ENCODE measurements at places on chromosomes 12 and 14.

DNA sequence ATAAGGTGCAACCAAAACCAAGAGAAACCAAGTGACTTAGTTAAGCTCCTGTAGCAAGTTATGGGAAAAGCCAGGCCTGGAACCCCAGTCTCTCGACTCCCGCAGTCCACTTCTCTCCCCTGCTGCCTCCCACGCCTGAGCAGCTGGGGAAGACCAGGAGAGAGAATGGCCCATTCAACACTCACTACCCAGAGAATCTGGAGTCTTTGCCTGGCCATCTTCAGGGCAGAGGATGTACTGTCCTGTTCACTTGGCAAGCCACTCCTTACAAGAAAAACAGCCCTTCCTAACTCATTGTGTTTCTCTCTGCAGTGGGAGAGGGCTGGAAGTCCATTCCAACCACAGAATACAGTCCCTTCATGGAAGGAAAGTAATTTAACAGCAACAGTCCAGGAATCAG is 1.8 kb downstream of the PITPNM2 start:
- no peak for DNase-seq

DNA sequence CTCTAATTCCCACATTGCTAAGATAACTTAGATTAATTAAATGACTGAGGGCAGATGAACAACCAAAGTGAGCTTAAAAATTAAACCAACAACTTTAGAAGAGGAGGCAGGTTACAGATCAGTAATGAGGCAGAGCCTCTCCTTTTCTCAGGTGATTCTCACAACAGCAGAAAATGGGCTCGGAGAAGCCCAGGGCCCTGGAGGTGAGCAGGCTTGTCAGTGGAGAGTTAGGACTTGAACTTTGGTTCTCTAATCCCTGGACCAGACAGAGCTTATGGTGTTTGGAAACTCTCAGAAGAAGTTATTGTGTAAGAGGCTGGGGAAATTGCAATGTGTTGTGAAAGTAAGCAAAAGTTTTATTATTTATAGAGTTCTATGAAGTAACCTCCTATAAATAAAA is 2.8 kb downstream of the TRHDE start:
- no peak for DNase-seq

- DNase-seq: no peak
These were observed 561.3 kb downstream of the C12orf50 start for GRCh38 chr12:87467936-87468335.

- DNase-seq: no peak
These were observed 21.1 kb downstream of the GYS2 start for GRCh38 chr12:21583587-21583986.

DNA sequence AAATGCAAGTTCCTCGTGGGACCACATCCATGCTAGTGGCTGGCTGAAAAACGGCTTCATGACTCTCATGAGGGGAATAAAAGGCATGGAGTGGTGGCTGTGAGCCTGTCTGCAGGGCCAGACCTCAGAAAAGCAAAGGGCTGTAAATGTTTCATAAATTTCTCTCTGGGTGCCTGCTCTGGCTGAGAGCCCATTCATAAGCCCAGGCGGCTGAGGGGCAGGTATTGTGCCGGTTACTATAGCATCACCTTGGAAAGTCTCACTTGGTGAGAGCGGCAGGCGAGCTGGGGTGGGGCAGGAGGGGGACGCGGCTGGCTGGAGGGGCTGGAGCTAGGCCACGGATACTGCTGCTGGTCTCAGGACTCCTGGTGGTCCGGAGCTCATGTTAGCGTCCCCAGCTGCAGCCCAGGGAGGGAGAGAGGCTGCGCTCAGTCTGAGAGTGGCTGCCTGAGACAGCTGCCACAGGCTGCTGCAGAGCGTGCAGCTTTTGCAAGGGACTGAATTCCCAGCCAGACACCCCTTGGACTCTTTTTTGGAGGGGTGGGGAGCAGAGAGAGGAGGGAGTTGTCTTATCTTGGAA is at the start of gene SLC17A8:
TSS of gene SLC17A8 (plus strand) at position 431 of the 580 bp plus-strand sequence. CDS start 318 bp downstream, outside the sequence.
- DNase-seq: no peak

GRCh38 chr12:92953747-92954146 is 24.7 kb upstream of the EEA1 start:
- DNase-seq: no peak

DNA sequence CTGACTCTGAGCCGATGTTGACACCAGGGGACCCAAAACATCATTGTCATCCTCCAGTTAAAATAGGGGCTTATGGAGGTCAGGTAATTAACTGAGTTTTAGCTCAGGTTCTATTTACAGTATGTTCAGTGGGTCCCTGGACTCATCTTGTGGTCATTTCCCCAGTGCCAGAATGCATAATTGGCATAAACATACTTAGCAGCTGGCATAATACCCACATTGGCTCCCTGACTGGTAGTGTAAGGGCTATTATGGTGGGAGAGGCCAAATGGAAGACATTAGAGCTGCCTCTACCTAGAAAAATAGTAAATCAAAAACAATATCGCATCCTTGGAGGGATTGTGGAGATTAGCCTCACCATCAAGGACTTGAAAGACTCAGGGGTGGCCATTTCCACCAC is 350.9 kb downstream of the C12orf75 start:
- no peak for DNase-seq

DNA sequence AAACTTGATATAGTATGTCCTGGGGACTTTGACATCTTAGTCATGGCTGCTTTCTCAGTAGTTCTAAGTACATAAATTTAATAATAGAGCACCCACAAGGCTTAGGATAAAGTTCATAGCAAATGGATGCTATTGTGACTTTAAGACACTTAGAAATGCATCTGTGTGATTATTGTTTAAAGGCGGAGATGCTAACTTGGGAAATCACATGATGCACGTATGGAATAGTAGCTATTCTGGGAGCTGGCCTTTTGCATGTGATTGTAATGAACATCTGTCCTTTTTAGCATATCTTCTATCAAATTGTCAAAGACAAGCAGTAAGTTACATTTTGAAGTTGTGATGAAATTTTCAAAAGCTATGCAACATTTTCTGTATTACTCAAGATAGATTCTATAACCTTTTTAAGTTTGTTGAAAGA is 46.7 kb upstream of the ATP2A2 start:
- DNase-seq: no peak

DNA sequence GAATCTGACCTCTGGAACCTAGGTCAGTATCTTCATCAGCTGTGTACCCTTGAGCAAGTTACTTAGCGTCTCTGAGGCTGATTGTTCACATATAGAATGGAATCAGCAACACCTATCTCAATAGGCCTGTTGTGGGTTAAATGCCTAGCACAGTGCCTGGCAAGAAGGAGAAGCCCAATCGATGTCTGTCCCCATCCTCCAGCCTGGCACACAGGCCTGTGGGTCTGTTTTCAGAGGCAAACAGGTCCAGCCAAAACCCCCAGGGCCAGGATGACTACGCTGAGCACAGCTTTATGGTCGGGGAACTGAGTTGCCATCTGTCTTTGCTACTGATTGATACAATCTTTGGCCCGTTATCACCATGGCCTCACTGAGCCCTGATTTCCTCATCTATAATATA is 89.2 kb downstream of the NUAK1 start:
- DNase-seq: no peak

DNA sequence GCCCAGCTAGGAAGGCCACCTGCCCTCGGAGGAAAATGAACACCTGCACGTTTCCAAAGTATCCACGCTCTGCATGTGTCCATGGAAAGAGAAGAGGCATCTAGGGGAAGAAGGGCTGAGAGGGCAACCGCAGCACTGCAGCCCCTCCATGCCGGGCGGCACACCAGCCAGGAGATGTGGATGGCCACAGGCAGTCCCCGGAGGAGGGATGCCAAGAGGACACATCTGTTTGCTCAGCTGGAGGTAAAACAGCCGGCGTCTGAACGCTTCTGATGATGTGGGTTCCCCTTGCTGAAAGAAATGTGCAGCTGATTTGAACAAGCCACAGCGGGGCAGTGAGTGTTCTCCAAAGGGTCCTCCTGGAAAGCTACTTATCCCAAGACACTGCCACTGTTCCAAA is 34.0 kb downstream of the CHGA start:
- no peak for DNase-seq

DNA sequence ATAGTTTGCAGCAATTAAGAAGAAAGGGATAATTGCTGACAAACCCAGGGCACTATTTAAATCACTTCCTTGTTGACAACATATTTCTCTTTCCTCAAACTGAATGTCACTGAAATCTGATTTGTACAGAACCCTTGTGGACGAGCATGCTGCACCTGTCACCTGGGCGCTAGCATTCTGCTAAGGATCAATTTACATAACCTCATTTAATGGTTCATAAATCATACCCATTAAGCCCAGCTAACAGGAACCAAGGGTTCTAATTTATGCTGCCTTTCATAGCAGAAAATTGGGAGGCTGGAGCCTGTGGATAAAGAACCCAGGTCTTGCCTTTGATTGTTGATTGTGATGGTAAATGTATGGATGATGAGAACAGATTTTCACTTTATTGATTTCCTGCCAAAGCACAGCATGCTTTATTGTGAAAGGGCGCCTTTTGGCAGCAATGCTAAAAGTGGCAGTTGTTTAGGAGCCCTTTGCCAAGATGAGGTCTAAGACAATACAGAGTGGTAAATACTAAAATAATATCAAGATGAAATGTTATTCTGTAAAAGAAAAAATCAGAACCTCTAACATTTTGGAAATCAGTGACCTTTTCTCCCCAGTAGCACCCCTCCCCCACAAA is 95.4 kb downstream of the NKX2-1 start:
- DNase-seq: no peak

GRCh38 chr14:67852926-67853604 is 33.5 kb downstream of the RAD51B start:
- DNase-seq: no peak

- no peak for DNase-seq
These were observed 17.7 kb downstream of the ASB2 start for GRCh38 chr14:93958567-93959238.

GRCh38 chr14:22547948-22548750 is 40.9 kb downstream of the DAD1 start:
- DNase-seq: no peak

DNA sequence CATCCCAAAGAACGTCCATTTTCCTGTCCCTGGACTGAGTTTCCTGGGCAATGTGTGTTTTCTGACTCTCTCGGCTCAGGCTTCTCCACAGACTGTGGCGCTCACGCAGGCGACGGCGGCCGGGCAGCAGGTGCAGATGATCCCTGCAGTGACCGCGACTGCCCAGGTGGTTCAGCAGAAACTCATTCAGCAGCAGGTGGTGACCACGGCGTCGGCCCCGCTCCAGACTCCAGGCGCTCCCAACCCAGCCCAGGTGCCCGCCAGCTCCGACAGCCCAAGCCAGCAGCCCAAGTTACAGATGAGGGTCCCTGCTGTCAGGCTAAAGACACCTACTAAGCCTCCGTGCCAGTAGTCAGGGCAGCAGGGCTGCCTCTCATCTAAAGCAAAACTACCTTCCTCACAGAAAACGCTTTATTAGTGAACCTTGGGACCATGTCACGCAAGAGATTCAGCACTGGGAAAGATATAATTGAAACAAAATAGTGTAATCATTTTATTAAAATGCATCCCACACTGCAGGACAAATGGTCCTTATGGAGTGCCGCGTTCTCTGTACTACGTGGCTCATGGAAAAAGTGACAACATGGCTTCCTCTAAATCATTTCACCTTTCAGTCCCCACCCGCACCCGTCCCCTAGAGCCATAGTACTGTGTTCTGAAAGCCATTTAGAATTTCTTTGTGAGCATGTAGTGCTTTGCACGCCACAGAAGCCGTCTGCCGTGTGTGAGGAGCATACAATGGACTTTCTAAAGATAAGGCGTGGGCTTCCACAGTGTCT is 66.6 kb downstream of the DDX51 start:
- no peak for DNase-seq

DNA sequence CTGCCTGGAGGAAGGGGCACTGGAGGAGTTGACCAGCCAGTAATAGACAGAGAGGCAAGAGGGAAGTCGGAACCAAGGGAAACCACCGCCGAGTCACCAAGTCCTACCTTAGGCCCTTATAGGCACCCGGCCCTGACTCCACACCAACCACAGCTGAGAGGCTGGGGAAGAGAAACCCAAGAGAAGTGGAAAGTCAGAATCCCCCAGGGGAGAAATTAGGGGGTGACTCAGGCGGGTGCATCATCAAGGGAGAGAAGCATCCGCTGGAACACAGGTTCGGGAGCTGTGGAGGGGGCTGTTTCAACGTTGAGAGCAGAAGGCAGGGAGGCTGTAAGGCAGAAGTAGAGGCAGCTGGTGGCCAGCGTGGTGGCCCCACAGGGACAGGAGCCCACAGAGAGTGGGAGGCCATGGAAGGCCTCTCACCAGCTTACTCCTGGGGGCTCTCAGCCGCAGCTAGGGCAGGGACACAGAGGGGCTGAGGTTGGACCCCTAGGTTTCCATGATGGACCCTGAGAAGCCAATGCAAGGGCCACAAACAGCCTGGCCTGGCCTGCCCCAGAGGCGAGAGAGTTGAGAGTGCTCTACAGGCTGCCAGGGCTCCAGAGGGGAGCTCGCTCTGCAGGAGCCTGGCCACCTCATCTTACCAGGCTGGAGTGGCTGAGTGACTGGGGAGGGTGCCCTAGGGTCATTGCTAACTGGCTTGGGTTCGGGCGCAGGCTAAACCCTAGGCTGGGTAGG is 1.4 kb upstream of the TRMT61A start:
- DNase-seq: peak; percentile 87

- no peak for DNase-seq
These were observed 120.0 kb upstream of the RPH3A start for GRCh38 chr12:112671564-112671963.

DNA sequence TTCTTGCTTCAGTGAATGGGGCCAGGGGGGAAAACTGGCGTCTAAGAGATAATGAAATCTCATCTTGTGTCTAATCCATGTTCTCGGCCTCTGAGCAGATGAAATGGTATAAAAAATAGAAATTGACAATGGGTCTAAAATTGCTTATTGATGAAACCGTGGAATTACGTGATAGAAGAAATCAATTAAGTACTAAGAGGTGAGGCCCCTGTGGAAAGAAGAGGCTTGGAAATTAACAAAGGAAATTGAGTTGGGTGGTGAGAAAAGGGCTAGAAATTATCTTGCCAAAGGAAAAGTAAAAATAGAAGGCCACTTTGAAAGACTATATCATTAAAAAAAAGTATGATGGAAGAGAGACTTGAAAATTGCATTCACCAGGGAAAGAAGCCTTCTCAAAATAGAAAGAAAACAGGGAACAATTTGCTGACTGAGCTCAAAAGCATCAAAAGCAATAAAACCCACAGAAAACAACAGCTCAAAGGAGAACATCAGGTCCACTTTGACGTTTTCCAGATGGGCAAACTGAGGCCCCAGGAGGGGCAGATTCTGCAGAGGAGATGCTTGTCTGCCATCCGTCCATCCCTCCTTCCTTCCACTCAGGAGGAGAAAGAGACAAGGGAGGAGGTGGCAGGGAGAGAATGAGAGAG is 226.1 kb upstream of the RTL1 start:
- DNase-seq: no peak

GRCh38 chr14:37597914-37598746 is 2.7 kb downstream of the TTC6 start:
- DNase-seq: peak; percentile 27

- DNase-seq: no peak
These were observed 67.1 kb downstream of the MON2 start for GRCh38 chr12:62533755-62534107.

DNA sequence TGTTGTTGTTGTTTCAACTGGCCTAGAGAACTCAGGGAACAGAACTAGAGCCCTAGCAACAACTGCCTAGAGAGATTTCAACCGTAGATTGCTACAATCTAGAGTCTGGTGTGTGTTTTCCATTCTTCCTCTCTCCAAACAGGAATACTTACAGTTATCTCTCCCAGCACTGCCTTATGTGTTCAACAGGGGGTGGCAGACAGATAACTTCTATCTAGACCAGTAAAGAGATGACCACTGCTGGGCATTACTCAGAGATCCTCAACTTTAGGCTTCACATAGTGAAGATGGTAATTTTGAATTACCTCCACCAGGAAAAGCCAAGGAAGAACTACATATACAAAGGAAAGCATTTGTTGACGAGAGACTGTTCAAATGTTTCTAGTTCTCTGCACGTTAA is 4.8 kb downstream of the TXNDC16 start:
- no peak for DNase-seq
